ENCODE measurements at places on chromosomes 6 and 20.

DNA sequence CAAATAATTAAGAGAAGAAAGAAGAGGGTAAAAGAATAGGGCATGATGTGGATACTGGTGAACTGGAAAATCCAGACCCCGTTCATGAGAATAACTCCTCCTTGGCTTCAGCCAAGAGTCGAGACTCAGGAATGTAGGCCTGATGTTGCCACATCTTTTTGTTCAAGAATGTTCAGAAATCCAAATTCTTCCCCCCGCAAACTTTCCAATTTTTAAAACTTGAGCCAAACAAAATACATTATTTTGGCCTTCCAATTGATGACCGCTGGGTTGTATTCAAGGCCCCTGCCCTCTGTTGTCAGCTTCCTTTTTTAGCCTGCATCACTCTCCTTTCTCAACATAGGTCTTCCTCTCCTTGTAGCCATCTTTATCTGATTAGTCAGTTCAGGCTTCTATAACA is 106.1 kb downstream of the TNFAIP3 start:
- no peak for DNase-seq

DNA sequence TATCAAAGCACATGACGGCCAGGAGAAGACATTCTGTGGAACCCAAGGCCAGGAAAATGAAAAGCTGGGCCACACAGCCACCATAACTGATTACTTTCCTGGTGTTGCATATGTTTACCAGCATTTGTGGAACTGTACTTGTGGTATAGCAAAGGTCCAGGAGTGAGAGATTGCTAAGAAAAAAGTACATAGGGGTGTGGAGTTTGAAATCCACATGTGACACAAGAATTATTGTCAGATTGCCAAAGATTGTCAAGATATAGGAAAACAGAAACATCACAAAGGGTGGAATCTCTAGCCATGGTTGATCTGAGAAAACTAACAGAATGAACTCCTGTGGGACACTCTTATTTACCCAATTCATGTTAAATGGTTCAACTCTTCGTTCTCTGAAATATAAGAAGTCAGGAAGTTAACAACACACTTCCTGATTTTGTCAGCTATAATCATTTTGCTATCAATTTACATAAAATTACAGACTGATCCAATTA is at the start of gene OR2B2:
Gene OR2B2 (minus strand): TSS at position 441 of the 491 bp plus-strand sequence. CDS start 77 bp downstream, at position 364.
- no peak for DNase-seq

DNA sequence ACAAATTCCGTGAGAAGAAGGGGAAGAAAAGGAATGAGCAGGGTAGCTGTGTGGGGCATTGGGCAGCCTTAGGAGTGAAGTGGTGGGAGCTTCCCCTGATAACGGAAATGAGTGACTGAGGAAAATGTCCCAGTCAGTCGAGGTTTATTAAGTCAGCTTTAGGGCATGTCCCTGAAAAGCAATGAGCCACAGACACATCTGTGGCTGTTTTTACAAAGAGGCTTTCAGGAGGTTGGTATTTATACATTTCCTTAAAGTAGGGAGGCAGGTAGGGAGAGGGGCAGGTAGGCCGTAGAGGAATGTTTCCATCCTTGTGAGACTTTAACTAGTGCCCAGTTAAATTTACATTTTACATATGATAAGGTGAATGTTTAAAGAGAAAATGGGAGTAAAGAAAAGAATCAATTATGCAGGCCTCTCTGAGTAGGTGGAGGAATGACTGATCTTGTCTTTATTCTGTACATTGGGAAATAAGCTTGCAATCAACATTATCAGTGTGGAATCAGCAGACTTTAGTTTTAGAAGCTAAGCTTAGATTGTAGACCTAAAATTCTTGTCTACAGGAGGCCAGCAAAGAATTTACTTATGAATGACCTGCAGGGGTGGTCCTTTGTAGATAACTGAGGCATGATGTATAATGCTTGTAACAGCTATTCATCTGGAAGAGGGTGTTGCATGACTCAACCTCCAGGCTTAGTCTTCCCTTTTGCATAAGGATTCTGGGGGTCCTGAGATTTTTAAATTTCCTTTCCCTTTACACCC is 18.5 kb downstream of the SLC22A2 start:
- DNase-seq, result no peak

DNA sequence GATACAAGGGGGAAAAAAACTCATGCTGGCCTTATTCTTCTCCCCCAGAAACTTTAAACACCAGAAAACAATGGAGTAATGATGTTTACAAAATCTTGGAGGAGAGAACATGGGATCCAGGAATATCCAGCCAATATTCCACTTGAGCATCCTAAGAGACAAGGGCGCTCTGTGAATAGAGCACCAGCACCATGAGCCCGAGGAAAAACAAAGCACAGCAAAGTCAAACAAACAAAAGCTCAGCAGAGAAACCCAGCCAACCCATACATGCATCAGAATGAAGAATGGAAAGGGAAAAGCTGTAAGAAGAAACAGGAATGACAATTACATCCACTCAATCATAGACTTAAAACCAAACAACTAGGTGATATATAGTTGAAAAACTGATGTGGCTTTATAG is 4.6 kb upstream of the NAA20 start:
- DNase-seq, result no peak

GRCh38 chr6:146850981-146851380 is 252.2 kb downstream of the ADGB start:
- no peak for DNase-seq

DNA sequence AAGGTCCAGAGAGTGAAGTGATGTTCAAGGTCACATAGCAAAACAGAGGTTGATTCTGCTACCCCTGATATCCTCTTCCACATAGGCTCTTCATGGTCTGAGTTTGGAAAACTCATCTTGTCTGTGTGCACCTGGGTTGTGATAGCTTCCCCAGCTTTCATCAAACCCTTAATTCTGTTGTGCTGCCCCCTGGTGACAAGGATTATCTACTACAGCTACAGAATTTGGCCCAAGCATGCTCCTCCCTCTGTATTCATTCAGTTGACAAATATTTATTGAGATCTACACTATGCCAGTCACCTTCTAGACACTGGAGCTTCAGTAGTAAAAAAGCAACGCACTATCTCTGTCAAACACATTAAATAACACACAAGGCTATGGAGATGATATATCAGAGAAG is 50.4 kb downstream of the SMPDL3A start:
- peak; percentile 32 for DNase-seq

GRCh38 chr6:82365016-82365795 is 1.6 kb downstream of the TPBG start:
- peak; percentile 31 for DNase-seq

- no peak for DNase-seq
These were observed 191.5 kb downstream of the CDH4 start for GRCh38 chr20:61443443-61444126.

GRCh38 chr6:52000064-52000463 is 87.3 kb downstream of the PKHD1 start:
- no peak for DNase-seq

DNA sequence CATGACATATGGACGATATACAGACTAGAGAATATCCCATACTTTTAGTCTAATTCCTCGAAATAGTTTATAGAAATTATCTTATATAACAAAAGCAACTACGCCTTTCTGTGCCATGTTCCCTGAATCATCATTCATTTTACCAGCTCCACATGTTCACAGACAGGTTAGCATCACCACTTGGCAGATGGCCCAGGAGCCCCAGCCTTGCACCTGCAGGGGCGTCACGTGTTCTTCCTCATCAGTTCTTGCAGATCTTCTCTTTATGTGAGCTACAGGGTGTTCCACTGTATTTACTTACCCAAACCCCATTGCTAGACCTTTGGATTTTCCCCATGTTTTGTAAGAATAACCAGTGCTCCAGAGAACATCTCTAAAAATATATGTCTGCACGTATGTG is 12.6 kb upstream of the BNIP5 start:
- DNase-seq, result no peak

DNA sequence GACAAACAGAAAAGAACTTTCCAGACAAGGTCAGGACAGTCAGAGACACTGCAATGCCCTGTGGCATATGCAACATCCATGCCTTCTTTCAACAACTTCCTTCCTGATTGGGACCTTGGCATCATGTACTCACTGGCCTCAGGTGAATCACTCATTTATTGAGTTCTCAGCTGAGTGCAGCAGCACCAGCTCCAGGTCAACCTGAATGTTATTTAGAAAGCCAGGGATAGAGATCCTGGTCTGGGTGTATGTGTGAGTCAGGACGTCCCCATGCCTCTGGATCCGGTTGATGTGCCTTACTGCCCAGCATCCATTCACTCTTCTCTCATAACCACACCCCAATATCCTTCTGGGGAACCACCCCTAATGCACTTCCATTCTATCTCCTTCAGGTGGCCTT is 54.4 kb downstream of the SNRNP48 start:
- no peak for DNase-seq

DNA sequence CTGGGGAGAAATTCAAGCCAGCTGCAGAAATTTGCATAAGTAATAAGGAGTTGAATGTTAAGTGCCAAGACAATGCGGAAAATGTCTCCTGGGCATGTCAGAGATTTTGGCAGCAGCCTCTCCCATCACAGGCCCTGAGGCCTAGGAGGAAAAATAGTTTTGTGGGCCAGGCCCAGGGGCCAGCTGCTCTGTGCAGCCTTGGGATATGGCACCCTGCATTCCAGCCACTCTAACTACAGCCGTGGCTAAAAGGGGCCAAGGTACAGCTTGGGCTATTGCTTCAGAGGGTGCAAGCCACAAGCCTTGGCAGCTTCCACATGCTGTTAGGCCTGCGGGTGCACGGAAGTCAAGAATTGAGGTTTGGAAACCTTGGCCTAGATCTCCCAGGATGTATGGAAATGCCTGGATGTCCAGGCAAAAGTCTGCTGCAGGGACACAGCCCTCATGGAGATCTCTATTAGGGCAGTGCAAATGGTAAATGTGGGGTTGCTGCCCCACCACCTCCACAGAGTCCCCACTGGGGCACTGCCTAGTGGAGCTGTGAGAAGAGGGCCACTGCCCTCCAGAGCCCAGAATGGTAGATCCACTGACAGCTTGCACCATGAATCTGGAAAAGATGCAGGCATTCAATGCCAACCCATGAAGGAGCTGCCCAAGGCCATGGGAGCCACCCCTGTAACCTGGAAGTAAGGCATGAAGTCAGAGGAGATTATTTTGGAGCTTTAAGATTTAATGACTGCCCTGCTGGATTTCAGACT is 126.5 kb downstream of the DTNBP1 start:
- no peak for DNase-seq

- DNase-seq, result no peak
These were observed 859 bp upstream of the RAE1 start for GRCh38 chr20:57350081-57350710.

GRCh38 chr20:32672394-32672981 is 1.3 kb downstream of the C20orf203 start:
- no peak for DNase-seq

GRCh38 chr6:150410906-150411305 is 42.1 kb downstream of the IYD start:
- DNase-seq, result no peak

DNA sequence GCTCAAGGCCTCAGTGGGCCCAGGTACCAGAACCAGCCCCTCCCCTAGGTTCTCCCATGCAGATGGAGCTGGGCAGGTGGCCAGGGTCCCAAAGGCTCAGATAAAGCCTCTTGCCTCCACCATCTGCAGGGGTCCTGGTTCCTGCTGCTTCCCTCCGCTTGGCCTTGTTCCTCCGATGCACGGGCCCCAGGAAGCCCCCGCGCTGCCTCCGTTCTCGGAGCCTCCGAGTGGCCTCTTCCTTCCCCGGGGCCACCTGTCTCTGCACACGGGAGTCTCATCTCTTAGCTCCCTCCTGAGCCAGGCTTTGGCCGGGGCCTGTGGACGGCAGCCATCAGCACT is 1.9 kb upstream of the PTK6 start:
- DNase-seq, result no peak

GRCh38 chr6:10465629-10466499 is 51.0 kb upstream of the TFAP2A start:
- DNase-seq, result no peak

GRCh38 chr6:25301362-25301761 is 22.2 kb downstream of the CARMIL1 start:
- DNase-seq, result no peak

GRCh38 chr6:3439961-3440360 is 16.9 kb downstream of the SLC22A23 start:
- DNase-seq, result no peak

- no peak for DNase-seq
These were observed 207.1 kb upstream of the PRSS16 start for GRCh38 chr6:27040244-27041042.

- no peak for DNase-seq
These were observed 221.0 kb downstream of the ADGB start for GRCh38 chr6:146819596-146820320.
